Thoracic aorta (tissue), 2 donors: ENCODE measurements at places on chromosomes 13 and 19. TPM values are rescaled to one million over a fixed set of nuclear protein-coding genes. Genes with fewer than 3 reads are reported as not detected.

DNA sequence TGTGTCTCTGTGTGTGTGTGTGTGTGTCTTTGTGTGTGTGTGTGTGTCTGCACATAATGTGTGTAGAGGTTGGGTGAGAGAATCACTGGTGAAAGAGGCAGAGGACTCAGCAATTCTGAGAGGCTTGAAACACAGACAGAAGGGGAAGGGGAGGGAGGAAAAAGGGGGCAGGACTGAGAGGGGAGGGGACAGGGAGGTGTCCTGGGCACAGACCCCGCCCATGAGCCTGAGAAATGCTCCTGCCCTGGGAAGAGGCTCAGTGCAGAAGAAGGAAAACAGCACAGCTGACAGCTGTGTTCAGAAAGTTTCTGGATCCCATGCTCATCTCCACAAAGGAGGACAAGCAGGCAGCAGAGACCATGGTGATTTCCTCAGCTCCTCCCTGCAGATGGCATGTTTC is 59.1 kb upstream of the CEACAM8 start:
- no peak for DNase-seq

C2CD4C gene
- 0.54 TPM for total RNA-seq

GRCh38 chr19:13396250-13397080 is 109.8 kb downstream of the CACNA1A start:
- no peak for DNase-seq

DNA sequence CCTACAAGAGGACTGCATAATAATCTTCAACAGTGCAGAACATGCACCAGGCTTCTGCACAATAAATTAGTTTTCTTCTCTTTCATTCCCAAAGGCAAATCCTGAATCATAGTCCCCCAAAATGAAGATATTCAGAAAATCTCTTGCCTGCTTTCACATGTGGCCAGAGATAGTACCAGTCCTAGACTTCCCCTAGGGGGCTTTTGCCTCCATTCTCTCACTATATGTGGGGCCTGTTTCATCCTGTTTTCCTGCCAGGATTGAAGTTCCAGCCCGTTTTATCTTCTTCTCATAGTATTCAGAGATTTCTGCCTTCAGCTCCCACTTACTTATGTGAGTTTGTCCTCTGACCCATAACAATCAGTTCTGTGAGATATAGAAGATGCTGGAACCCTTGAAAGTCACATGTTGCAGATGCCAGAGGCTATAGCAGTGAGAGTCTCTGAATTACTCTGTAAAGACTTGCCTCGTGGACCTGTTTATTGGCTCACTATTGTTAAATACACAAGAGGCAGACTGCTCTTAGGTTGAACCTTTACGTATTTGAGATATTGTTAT is 421.9 kb upstream of the PCDH9 start:
- DNase-seq: no peak

TRIM28 gene
- 204 TPM for total RNA-seq

GRCh38 chr13:27534981-27535380 is 84.6 kb upstream of the MTIF3 start:
- no peak for DNase-seq
